ENCODE measurements at places on chromosomes 12 and 14. TPM values are rescaled to one million over a fixed set of nuclear protein-coding genes. Genes with fewer than 3 reads are reported as not detected.

KRT72 gene
- not detected for total RNA-seq

SERPINA1 gene
- total RNA-seq: 0.12 TPM

DNA sequence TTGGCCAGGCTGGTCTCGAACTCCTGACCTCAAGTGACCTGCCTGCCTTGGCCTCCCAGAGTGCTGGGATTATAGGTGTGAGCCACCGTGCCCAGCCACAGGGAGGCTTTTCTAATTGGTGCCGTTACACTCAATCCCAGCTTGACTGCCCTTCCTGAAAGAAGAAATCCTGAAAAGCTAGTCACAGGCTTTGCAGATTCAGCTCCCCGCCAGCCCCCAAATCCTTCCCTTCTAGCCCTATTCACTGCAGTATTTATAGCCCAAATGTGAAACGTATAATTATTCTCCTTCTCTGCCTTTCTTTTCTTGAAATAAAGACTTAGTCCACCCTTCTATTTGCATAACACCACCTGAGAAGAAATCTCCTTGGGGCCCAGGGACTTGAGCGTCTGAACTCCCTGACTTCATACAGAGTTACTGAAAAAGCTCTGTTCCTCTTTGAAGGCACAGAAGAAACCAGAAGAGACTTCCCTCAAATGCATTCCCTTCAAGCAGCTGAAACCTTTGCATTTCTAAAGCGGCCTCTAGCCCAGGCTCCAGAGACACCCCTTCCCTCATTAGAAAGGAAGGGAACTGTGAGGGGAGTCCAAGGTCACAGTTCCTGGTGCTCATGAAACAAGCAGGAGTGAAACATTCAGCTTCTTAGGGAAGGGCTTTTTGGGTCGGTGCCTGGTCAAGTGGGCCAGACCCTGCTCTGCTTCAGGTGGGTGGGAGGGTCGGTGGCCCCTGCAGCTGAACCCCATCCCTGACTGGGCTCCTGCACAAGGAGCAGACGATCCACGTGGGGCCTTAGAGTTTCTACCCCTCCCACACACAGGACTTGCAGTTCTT is 42.3 kb upstream of the BATF start:
- no peak for DNase-seq
- H3K4me1 ChIP-seq: no peaks in the 10 kb centered on the region
- H3K27me3 ChIP-seq: peaks cover 17% of the 10 kb centered on the region

DNA sequence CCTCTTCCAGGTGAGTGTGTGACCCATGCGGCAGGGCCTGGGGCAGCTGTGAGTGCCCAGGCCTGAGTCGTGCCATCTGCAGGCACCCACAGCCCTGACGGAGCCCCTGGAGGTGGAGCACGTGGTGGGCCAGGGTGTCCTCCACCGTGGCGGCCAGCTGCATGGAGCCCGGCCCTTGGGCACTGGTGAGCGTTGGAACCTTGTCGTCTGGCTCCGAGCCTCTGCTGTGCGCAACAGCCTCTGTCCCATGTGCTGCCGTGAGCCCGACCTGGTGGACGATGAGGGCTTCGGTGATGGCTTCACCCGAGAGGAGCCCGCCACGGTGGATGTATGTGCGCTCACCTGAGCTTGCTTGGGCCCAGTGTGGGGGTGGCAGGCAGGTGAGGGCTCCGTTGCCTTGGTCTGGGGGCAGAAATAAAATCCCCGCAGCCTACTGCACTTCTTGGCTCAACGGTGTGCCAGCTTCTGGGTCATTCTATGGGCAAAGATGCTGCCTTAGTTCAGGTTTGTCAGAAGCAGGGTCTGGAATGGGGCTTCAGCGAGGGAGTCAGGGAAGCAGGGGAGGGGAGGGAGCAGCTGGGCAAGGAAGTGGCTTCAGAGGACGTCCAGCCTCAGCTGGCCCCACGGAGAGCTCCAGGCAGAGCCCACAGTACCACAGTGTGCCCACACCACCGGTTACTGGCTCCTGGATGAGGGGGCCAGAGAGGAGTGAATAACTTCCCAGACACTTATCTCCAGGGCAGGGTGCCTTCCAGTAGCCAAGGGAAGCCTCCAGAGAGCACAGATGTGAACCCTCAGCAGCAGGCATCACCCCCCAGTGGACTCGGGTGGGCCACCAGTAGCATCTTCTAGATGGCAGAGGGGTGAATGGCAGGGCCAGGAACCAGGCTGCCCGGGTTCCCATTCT is 1.2 kb upstream of the ARL6IP4 start:
- H3K4me1 ChIP-seq: peaks cover 38% of the 10 kb centered on the region
- no peaks in the 10 kb centered on the region for H3K27me3 ChIP-seq
- no peak for DNase-seq
- H3K4me3 ChIP-seq: peak overlapping the region; percentile 88

- peak overlapping the region; percentile 77 for H3K27ac ChIP-seq
- peaks cover 2% of the 10 kb centered on the region for H3K27me3 ChIP-seq
- DNase-seq: peak; percentile 3
- peaks cover 49% of the 10 kb centered on the region for H3K4me1 ChIP-seq
- peak overlapping the region; percentile 95 for H3K4me3 ChIP-seq
- peaks cover 39% of the 10 kb centered on the region for H3K36me3 ChIP-seq
Observed at GRCh38 chr12:120468325-120468820, 1.2 kb downstream of the SRSF9 start.

DNA sequence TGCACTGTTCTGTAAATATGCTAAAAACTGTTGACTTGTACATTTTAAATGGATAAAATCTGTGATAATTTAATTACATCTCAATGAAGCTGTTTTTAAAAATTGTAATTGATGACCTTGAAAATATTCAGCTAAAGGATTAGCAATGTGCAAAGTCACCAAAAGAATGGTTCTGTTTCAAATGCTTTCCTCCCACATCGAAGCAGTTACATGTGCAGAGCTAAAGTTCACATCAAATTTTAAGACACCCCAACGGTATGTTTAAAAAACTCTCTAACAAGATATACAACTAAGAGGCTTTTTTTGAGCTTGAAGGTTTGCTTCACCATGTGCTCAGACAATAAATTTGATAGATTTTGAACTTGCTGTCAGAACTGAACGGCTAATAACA is 114.6 kb upstream of the KRAS start:
- peak overlapping the region; percentile 36 for H3K4me3 ChIP-seq
- DNase-seq: no peak
- peaks cover 45% of the 10 kb centered on the region for H3K4me1 ChIP-seq
- H3K27me3 ChIP-seq: peaks cover 5% of the 10 kb centered on the region
- H3K36me3 ChIP-seq: peaks cover 2% of the 10 kb centered on the region

DNA sequence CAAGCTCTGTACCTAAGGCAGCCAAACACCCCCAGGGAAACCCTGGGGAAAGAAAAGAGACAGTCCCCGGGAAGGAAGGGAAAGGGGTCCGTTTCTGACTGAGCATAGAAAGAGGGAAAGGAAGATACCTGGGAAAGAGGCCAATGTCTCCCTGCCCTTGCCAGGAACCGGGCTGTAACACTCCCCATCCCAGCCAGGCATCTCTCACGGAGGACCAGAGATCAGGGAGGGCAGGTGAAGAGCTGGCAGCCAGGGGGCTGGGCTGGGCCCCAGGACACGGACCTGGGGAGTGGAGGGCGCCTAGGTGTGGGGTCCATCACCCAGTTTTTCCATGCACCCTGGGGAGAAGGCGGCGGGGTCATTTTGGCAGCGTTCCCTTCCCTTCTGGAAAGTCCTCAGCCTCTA is 18.9 kb upstream of the PLEKHH1 start:
- peaks cover 43% of the 10 kb centered on the region for H3K27me3 ChIP-seq
- H3K36me3 ChIP-seq: no peaks in the 10 kb centered on the region
- no peak for DNase-seq
- no peak overlapping the region for H3K27ac ChIP-seq

- H3K4me1 ChIP-seq: peaks cover 76% of the 10 kb centered on the region
- peak; percentile 86 for DNase-seq
- peaks cover 41% of the 10 kb centered on the region for H3K36me3 ChIP-seq
- peak within 1 kb of the TSS; percentile 98 for H3K27ac ChIP-seq
Observed at GRCh38 chr12:124914392-124915238, at the start of gene UBC. UBC (minus strand) TSS chr12:124914650; CDS start chr12:124913771, 879 bp downstream.

BDKRB1 gene
- total RNA-seq: not detected

DNA sequence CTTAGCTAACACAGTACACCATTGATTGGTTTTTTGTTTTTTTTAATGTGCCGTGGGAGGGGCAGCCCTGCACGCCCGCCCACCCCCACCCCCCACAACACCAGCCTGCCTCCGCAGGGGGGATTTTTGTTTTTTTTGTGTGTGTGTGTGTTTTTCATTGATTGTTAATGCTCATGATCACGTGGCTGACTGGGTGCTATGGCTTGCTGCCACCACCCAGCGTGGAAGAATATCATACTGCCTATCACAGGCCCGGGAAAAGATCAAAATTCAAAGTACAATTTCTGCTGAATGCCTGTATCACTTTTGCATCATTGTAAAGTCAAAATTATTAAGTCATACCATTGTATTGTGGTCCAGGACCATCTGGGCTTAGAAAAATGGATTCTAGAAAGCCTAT is 8.3 kb downstream of the RESF1 start:
- peak overlapping the region; percentile 66 for H3K27ac ChIP-seq
- DNase-seq: no peak
- no peak overlapping the region for H3K4me3 ChIP-seq
- no peaks in the 10 kb centered on the region for H3K27me3 ChIP-seq

IL31 gene
- total RNA-seq: 5.5 TPM

KIF5A gene
- total RNA-seq: 2.4 TPM

ADAMTS20 gene
- total RNA-seq: not detected

DNA sequence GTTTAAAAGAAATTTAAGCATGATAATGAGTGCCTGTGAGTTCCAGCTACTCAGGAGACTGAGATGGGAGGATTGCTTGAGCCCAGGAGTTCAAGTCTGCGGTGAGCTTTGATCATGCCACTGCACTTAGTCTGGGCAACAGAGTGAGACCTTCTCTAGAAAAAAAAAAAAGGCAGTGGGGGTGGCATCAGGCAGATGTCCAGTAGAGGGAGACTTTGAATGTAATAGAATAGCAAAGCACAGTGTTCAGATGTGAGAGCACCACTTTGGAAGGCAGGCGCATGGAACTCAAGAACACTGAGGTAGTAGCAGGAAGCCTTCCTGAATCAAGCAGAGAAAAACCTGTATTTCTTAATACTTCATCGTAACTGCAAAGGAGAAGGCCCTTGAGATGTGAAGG is 394.5 kb upstream of the GARIN6 start:
- DNase-seq: no peak
- H3K27ac ChIP-seq: no peak overlapping the region
- H3K4me1 ChIP-seq: no peaks in the 10 kb centered on the region
- H3K27me3 ChIP-seq: no peaks in the 10 kb centered on the region

ZDHHC22 gene
- total RNA-seq: not detected

GRCh38 chr12:58888131-58888783 is 32.0 kb downstream of the LRIG3 start:
- H3K36me3 ChIP-seq: no peaks in the 10 kb centered on the region
- no peak overlapping the region for H3K4me3 ChIP-seq
- no peak overlapping the region for H3K27ac ChIP-seq
- no peaks in the 10 kb centered on the region for H3K27me3 ChIP-seq
- no peaks in the 10 kb centered on the region for H3K4me1 ChIP-seq

- no peaks in the 10 kb centered on the region for H3K4me1 ChIP-seq
- H3K27ac ChIP-seq: no peak overlapping the region
- H3K36me3 ChIP-seq: no peaks in the 10 kb centered on the region
- H3K4me3 ChIP-seq: no peak overlapping the region
- peaks cover 5% of the 10 kb centered on the region for H3K27me3 ChIP-seq
Observed at GRCh38 chr12:70826156-70826555, 94.4 kb downstream of the PTPRR start.

DNA sequence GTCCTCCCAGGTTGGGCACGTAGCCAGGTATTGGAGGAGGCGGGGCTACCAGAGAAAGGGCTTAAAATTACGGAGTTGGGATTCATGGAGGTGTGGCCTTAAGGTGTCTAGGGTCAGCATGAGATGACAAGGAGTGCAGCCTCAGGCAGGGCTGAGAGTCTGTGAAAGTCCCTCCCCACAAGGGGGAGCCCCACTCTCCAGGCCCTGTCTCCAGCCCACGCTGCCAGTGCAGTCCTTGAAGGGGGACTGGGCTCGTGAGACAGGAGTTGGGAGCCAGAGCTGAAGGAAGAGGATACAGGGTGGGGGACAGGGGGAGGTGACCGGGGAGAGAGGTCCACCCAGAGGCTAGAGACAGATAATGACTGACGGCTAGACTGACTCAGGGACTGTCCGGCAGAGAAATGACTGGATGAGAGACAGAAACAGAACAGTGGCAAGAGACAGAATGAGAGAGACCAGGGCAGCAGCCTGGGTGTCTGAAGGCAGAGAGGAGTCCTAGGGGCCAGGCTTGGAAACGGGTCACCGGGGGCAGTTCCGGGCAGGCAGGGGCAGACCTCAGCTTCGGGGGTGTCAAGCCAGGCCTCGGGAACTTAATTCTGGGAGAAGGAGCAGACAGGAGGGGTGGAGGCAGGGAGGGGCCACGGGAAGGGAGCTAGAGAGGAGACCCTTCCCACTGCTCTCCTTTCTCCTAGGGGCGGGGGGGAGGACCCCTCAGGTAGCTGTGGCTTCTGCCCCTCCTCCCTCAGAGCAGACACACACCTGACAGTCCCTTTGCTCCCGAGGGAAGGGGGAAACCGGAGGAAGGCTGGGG is 970 bp downstream of the CDH24 start:
- peaks cover 8% of the 10 kb centered on the region for H3K27me3 ChIP-seq
- peak overlapping the region; percentile 83 for H3K4me3 ChIP-seq
- H3K27ac ChIP-seq: peak overlapping the region; percentile 64
- DNase-seq: peak; percentile 60
